ENCODE measurements at places on chromosomes 2 and 18.
A peak's percentile ranks its signal among the peaks of the same experiment; 100 is the strongest.

GRCh38 chr2:27856386-27856785, 33.8 kb downstream of the RBKS start:
- DNase-seq = no peak

DNA sequence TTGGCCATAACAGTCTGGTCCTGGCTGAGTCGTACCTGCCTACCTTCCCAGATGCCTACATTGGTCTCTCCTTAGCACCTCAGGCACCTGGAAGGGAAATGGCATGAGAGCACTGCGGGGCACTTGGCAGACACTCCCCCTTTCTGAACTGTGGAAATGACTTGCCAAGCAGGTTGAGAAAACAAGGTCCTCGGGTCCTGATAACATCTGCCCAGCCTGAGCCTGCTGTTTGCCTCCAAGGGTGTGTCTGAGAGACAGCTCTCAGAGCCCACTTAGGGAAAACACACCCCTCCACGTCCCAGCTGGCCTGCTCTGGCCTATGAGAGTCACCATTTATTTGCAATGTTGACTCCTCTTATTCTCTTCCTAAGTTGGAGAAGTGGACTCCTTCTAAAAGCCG, 10.5 kb downstream of the FAM110C start:
- DNase-seq = no peak

DNA sequence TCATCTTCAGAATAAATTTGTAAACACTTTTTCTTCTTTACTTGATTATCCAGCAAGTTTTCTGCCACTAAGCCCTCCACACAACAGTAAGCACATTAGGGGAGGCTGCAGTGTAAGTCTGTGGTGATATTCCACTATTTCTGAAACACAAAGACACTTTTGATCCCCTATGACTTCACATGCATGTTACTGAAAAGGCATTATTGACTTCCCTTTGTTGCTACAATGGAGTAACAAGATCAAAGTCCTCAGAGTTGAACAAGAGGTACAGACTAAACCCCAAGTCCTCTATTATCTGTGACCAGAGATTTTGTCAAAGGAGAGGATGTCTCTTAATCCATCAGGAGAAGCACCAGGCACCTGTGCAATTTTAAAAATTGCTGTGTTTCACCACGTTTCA, 157.9 kb downstream of the CD226 start:
- DNase-seq = no peak

DNA sequence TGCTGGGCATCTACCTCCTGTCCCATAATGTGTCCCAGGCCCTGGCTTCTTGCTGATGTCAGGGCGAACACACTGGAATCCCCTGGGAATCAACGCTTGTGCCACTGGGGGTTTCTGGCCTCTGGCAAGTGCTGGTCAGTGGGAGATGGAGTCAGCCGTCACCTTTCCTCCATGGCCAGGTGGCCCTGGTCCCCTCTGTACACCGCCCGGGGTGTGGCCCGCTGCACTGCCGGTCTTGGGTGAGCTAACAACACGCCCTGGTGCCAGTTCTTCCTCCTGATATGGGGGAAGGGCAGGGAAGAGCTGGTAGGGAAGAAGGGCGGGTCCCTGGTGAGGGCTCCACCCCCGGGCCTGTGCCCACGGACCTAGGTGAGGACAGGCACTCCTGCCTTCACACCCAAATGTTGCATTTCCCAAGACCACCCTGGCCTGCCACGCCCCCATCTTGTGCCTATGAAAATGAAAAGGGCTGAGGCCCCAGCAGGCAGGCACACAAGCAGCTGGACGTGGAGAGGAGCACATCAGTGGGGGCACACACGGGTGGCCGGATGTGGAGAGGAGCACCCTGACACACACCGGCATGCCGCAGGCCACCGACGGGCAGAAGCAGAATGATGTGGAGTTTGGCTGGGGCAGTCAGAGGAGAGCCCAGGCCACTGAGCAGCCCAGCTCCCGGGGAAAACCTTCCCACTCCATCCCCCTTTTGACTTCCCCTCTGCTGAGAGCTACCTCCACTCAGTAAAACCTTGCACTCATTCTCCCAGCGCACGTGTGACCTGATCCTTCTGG, 140.5 kb downstream of the ASB1 start:
- DNase-seq = no peak

- no peak for DNase-seq
These were observed 299.3 kb downstream of the RND3 start for GRCh38 chr2:150188177-150188576.

- DNase-seq = no peak
These were observed 97.8 kb downstream of the TMEM18 start for GRCh38 chr2:579351-579886.

DNA sequence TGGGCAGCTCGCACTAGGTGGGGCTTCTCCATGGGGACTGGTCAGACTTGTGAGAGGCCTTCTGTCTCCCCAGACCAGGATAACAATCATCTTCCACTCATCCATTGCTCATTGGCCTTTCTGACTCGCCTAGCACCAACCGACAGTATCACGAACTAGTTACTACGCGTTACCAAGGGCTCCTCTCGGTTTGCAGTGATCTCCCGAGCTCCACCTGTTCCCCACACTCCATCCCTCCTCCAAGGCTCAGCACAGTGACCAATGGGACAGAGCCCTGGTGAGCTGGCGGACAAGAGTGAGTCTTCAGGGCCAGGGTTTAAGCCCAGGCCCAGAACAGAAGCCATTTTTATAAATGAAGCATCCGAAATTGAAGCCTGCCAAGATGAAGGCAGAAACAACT, 42.8 kb upstream of the SMAD7 start:
- DNase-seq = no peak

DNA sequence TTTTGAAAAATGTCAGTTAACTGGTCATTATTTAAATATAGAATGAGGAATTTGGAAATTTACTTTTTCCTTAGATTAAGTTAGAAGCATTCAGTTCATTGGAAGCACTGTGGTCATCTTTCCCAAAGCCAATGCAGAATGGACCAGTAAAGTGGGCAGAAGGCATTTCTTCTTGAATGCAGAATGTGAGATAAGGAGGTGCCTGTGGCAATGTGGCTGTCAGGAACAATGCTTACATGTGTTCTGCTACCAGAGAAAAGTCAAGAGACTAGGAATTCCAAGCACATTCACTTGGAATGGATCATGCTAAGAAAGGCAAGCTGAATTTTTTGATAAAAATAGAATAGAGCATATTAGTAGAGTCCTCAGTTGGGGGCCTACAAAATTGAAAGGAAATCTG, 295.0 kb upstream of the KCNH7 start:
- DNase-seq = no peak

GRCh38 chr2:197606180-197606579, 69.2 kb downstream of the RFTN2 start:
- DNase-seq = no peak

DNA sequence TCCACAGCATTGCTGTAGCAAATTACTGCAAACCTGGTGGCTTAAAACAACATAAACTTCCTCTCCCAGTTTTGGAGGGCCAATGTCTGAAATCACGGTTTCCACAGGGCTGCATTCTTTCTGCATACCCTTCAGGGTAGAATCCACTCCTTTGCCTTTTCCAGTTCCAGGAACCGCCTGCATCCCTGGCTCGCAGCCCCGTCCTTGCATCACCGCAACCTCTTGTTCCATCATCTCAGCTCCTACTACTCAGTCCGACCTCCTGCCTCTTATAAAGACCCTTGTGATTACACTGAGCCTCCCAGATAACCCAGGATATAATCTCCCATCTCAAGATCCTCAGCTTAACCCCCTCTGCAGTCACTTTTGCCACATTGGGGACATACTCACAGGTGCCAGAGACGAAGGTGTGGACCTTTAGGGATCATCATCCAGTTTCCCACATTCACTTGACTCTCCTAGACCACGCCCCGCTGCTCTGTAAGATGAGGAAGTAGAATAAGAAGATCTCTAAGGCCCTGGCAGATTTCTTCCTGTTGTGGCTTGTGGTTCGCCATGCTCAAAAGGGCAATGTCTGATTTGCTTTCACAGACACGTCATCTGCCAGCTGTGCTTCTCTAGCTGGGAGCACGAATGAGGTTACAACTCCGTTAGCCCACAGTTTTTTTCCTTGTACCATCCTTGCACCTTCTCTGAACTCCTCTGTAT, 103.6 kb upstream of the AGAP1 start:
- peak; percentile 35 for DNase-seq

DNA sequence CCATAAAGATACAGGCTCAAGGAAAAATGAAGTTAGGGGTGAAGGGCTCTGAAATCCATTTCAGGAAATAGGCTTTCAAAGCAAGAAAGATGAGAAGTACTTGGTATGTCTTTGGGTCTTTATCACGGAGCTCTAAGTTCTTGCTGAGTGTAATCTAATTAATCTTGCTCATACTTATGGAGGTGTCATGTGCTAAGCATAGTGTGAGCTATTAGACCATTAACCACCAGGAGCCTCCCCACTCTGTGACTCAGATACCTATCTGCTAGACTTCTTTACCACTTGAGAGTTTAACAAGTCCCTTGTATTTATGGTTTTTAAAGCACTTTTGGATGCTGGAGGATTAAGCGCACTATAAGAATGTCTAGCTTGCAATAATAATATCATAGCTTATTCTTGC, 678.7 kb downstream of the EPHA4 start:
- no peak for DNase-seq

- DNase-seq = no peak
These were observed 225.0 kb downstream of the SUCLG1 start for GRCh38 chr2:84234103-84234502.

DNA sequence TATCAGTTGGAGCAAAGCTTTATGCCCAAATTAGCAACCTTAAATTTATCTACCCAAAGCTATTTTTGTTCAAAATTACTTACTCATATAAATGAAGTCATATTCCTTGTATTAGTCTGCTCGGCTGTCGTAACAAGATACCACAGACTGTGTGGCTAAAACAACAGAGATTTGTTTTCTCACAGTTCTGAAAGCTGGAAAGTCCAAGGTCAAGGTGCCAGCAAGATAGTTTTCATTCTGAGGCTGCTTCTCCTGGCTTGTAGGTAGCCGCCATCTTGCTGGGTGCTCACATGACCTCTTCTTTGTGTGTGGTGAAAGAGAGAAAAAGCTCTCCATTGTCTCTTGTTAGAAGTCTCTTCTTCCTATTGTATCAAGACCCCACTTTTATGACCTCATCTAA, 15.7 kb upstream of the DPP10 start:
- DNase-seq = no peak

DNA sequence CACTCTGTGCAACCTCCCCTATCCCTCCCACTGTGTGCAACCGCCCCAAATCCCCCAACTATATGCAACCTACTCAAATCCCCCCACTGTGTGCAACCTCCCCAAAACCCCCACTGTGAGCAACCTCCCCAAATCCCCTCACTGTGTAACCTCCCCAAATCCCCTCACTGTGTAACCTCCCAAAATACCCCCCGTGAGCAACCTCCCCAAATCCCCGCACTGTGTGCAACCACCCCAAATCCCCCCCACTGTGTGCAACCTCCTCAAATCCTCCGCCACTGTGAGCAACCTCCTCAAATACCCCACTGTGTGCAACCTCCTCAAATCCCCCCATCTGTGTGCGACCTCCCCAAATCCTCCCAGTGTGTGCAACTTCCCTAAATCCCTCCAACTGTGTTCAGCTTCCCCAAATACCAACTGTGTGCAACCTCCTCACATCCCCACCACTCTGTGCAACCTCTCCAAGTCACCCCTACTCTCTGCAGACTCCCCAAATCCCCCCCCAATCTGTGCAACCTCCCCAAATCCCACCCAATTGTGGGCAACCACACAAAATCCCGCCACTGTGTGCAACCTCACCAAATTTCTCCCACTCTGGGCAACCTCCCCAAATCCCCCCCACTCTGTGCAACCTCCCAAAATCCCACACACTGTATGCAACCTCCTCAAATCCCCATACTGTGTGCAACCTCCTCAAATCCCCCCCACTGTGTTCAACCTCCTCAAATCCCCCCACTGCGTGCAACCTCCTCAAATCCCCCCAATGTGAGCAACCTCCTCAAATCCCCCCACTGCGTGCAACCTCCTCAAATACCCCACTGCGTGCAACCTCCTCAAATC, 114.1 kb downstream of the TPO start:
- no peak for DNase-seq

DNA sequence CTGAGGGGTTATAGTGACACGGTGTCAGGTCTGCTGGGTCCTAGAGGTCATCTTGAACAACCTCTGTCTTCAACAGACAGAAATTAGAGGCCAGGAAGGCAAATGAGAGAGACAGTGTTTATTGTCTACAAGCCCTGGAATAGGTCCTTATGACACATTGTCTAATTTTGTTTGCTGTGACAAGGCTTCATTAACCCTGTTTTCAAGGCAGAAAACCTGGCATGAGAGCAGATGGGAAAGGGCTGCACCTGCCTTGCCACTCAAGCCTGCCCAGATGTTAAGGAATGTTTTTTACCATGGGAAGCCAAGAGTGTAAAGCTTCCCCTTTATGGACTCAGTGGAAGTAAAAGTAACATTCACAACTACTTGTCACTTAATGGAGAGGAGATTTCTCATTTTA, 275.3 kb downstream of the KCNS3 start:
- DNase-seq = no peak

DNA sequence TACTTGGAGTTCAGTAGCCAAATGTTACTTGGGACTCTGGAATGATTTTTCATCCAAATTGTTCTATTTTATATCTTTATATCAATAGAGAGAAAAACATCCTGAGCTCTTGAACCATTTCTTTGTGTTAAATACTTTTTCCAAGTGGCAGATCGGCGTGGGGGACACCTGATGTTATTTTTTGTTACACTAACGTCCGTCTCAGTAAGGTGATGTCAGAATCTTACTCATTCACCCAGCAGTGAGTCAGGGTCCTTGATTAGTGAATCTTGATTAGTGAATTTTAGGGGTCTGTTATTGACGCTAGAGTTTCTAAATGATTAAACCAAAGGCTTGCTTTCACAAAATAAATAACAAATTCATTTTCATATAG, 1.7 kb downstream of the MIB1 start:
- peak; percentile 38 for DNase-seq

DNA sequence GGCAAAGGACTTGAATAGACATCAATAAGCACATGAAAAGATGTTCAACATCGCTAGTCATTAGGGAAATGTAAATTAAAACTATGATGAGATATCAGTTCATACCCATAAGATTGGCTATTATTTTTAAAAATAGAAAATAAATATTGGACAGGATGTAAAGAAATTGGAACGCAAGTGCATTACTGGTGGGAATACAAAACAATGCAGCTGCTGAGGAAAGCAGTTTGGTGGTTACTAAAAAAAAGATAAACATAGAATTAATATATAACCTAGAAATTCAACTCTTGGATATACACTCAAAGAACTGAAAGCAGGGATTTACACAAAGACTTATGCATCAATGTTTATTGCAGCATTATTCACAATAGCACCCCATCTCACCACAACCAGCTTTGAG, 174.5 kb upstream of the NDUFV2 start:
- DNase-seq = no peak

- no peak for DNase-seq
These were observed 1.0 kb downstream of the PSTPIP2 start for GRCh38 chr18:46070815-46071652.
